Glutamatergic neuron (in vitro differentiated cells): ENCODE measurements at places on chromosomes 3 and 15. TPM values are rescaled to one million over a fixed set of nuclear protein-coding genes. Genes with fewer than 3 reads are reported as not detected.

- no peak for DNase-seq
Measured at GRCh38 chr3:159800434-159801155, 188.0 kb upstream of the IL12A start.

- DNase-seq, result no peak
Measured at GRCh38 chr3:117407317-117407716, 697.7 kb downstream of the TUSC7 start.

ZXDC gene
- 39.5 TPM for total RNA-seq

EPHA3 gene
- total RNA-seq, result 9.9 TPM

BNIP2 gene
- total RNA-seq, result 70.2 TPM

- DNase-seq, result no peak
Measured at GRCh38 chr3:72439321-72440183, 408.7 kb downstream of the SHQ1 start.

DNA sequence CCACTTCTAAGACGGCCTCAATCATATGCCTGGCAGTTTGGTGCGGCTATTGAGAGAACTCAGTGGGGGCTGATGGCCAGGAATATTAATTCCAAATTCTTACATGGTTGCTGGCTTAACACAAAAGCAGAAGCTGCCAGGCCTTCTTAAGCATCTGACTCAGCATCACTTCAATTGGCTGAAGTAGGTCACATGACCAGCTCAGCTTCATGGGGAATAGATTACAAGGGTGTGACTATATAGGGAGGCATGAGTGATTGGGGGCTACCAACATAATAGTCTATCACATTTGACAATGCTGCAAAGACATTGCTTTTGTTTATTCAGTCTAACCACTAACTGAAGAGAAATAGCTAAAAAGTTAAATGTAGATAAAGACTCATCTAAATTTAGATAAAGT is 101.6 kb upstream of the ANKRD28 start:
- no peak for DNase-seq

- DNase-seq, result no peak
Measured at GRCh38 chr3:128446821-128447220, 19.9 kb downstream of the DNAJB8 start.

ESYT3 gene
- not detected for total RNA-seq

GRCh38 chr3:172244011-172244410 is 204.2 kb downstream of the GHSR start:
- DNase-seq, result no peak

COL6A5 gene
- total RNA-seq, result not detected

DNA sequence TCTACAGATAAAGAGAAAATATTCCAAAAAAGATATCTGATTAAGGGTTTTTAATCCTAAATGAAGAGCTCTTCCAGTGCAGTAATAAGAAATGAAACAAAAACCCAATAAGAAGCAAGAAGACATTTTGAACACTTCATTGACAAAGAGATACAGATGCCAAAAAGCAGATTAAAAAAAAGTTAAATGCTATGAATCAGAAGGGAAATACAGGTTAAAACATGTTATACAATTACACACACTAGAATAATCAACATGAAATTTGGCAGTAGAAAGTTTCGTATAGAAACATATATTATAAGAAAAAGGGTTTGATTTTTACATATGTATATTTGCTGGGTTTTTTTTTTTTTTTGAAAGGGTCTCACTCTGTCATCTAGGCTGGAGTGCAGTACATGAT is 135.0 kb downstream of the ROBO1 start:
- no peak for DNase-seq

- no peak for DNase-seq
Measured at GRCh38 chr3:12730506-12731242, 28.4 kb downstream of the TMEM40 start.

HEG1 gene
- 32.7 TPM for total RNA-seq

MCTP2 gene
- total RNA-seq, result 0.44 TPM

- DNase-seq, result no peak
Measured at GRCh38 chr3:55877703-55878102, 390.6 kb upstream of the WNT5A start.

CTXN2 gene
- total RNA-seq, result 0.22 TPM

C3orf62 gene
- 7.5 TPM for total RNA-seq

CRELD1 gene
- total RNA-seq, result 92.6 TPM

DNA sequence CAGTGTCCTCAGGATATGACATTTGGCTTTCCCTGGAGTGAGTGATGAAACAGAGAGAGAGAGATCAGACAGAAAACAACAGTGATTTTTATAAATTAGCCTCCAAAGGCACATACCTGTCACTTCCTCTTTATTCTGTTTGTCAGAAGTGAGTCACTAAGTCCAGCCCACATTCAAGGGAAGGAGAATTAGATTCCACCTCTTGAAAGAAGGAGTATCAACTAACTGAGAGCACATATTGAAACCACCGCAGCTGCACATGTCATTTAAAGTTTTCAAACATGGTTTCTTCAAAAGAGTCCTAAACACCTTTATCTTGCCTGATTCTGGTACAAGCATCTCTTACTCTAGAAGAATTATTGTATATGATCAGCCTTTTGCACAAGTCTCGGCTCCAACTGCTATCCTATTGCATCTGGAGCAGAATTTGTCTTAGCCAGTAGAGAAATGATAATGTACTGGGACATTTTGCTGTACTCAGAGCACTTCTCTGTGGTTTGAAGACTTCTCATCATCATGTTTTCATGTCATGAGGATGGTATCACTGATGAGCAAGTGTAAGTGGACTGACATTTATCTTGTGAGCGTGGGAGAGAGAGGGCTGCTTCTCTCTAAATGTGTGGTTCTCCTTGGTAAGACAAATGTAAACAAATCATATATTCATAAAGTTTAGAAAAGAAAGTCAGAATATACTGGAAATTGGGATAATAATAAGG is 338.9 kb upstream of the CFAP20DC start:
- no peak for DNase-seq

CCDC39 gene
- not detected for total RNA-seq

DNA sequence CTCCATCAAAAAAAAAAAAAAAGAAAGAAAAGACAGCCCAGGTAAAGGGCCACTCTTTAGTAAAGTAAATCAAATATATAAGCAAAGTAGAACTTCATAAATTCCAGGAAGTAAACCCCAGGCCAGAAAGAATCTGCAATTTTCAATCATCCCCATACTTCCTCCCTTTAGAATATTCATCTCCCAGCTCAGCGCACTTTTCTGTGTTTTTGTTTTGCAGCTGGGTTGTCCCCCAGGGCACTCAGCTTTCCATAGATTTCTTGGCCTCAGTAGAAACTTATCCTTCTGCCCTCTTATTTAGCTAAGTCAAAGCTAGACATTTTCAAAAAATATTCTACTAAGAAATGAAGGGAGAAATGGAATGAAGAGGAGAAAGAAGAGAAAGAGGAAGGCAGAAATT is 24.0 kb upstream of the SPRED1 start:
- DNase-seq, result no peak

- DNase-seq, result peak; percentile 56
Measured at GRCh38 chr3:124201786-124202185, 209.9 kb upstream of the ROPN1 start.

GOLGA6A gene
- total RNA-seq, result 0.83 TPM

DNA sequence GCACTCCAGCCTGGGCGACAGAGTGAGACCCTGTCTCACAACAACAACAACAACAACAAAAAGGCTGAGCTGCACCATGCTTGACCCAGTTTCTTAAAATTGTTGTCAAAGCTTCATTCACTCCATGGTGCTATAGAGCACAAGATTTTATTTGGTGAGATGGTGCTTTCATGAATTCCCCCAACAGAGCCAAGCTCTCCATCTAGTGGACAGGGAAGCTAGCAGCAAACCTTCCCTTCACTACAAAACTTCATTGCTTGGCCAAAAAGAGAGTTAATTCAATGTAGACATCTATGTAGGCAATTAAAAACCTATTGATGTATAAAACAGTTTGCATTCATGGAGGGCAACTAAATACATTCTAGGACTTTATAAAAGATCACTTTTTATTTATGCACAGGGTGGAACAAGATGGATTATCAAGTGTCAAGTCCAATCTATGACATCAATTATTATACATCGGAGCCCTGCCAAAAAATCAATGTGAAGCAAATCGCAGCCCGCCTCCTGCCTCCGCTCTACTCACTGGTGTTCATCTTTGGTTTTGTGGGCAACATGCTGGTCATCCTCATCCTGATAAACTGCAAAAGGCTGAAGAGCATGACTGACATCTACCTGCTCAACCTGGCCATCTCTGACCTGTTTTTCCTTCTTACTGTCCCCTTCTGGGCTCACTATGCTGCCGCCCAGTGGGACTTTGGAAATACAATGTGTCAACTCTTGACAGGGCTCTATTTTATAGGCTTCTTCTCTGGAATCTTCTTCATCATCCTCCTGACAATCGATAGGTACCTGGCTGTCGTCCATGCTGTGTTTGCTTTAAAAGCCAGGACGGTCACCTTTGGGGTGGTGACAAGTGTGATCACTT is 2.0 kb downstream of the CCR5 start:
- no peak for DNase-seq

DNA sequence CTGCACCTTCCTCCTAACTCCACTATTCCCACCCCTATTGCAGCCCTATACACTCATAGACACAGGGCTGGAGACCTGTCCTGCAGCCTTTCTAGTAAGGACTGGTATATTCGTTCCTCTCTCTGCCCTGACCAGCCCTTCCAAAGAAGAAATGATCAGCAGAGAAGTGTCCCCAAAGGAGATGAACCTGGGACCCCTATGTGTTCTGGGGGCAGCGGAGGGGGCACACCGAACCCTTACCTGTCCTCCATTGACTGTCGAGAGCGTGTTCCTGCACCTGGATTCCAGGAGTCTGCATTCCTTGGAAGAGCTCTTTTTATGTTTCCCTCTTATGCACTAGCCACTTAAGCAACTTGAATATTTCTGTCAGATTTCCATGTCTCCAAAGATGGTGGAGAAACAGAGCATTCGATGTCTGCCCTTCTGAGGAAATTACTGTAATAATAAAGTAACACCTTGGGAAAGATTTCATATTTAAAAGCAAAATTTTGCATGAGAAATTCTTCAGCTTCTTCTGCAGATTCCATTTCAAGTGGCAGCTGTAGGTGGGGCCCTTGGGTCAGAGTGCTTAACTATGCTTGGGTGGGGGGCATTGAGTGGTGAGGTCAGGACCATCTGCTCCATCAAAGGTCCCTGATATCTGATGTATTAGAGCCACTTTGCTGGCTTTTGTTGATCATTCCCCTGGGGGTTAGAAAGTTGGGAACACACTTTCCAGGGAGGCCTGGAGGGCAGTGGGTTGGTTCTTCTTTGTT is 6.3 kb downstream of the EPHB1 start:
- DNase-seq, result no peak

DNA sequence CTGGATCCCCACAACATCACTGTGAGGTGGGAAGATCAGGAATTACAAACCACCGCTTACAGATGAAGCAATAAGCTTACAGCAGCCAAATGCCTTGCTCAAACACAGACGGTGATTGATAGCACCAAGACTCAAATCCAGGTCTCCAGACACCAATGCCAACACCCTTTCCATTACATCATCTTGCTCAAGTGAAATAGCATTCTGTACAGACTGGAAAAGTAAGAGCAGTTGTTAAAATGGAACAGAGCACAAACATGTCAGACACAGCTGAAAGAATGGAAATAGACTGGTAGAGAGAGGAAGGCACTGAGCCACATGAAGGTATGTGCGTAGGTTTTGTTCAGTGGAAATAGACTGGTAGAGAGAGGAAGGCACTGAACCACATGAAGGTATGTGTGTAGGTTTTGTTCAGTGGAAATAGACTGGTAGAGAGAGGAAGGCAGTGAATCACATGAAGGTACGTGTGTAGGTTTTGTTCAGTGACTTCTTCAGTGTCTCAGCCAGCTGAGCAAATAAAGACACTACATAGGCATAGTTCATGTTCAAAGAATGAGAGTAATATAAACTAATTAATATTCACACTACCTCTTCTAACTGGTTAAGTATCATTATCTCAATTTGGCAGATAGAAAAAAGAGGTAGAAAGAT is 15.6 kb downstream of the CLDN1 start:
- DNase-seq, result no peak

- DNase-seq, result no peak
Measured at GRCh38 chr15:96337365-96338023, 7.0 kb downstream of the NR2F2 start.

- no peak for DNase-seq
Measured at GRCh38 chr3:134374791-134375581, 739 bp upstream of the AMOTL2 start.

- no peak for DNase-seq
Measured at GRCh38 chr3:120460181-120460790, 9.5 kb upstream of the FSTL1 start.

CDC25A gene
- 11.8 TPM for total RNA-seq

DNA sequence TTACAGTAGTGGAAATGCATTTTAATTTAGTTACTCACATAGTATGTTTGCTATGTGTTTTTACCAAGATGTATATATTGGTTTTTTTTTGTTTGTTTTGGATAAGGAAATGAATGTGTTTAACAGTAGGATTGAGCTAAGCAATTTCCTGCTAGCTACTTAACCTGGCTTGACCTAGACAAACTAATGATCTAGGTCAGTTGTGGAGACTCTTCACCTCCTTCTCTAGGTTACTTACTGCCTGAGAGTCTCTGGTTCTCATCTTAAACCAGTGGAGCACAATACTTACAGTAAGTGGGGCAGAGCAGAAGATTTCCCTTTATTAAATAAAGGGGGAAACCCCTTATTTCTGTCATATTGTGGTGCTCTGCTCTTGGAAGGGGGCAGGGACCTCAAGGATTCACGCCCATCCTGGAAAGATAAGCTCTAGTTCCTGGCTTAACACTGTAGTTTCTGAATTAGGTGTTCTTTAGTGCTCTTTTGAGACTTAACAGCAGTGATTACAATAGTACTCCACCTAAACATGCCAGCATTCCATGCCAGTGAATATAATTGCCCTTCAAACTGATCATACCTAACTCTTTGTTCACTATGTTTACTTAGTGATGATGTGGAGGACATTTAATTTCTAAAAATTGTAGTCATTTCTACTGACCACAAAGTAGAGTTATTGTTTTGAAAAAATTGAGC is 79.9 kb downstream of the UBP1 start:
- DNase-seq, result no peak

- DNase-seq, result no peak
Measured at GRCh38 chr3:125302932-125303331, 72.2 kb downstream of the ZNF148 start.

- DNase-seq, result no peak
Measured at GRCh38 chr3:10459954-10460754, 45.2 kb downstream of the ATP2B2 start.

DNA sequence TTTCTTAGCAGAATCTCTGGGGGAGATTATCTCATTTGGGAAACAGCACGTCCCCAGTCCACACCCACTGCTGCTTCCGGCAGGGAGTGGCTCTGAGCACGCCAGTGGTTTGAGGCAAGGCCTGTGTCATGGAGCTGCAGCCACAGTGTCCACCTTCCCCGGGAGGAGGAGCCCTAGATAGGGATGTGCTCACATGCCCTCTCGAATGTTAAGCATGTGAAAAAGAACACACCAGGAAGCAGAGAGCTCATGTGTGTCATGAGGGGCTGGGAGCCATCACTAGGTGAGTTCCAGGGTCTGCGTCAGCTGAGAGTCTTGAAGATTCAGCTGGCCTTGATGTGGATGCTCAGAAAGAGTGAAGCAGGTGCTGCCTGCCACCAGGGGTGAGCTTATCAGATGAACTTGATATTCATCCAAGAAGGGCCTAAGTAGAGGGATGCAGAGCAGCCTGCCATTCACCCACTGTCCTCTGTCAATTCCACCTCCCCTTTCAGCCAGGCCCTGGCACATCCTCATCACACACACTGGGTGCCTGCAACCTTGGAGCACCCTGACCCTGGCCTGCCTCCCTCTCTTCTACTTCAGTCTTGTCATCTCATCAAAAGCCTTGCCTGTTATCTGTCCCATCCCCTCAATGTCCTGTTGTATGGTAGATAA is 16.3 kb downstream of the ITGA11 start:
- DNase-seq, result no peak
